NCI-H187 (cell line): ENCODE measurements at places on chromosomes 12 and 14.

DNA sequence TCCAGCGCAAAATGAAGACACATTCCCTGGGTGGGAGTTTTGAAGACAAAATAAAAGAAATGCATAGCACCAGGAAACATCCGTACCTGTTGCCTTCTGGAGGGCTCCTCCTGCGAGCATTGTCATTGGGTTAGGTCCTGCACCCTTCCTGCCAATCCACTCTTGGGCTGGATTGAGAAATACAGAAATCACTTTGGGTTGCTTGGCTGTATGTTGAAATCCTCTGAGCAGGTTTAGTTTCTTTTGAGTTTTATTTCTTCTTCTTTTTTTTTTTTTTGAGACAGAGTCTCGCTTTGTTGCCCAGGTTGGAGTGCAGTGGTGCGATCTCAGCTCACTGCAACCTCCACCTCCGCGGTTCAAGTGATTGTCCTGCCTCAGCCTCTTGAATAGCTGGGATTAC, 67.6 kb downstream of the ARF6 start:
- no peak for DNase-seq

DNA sequence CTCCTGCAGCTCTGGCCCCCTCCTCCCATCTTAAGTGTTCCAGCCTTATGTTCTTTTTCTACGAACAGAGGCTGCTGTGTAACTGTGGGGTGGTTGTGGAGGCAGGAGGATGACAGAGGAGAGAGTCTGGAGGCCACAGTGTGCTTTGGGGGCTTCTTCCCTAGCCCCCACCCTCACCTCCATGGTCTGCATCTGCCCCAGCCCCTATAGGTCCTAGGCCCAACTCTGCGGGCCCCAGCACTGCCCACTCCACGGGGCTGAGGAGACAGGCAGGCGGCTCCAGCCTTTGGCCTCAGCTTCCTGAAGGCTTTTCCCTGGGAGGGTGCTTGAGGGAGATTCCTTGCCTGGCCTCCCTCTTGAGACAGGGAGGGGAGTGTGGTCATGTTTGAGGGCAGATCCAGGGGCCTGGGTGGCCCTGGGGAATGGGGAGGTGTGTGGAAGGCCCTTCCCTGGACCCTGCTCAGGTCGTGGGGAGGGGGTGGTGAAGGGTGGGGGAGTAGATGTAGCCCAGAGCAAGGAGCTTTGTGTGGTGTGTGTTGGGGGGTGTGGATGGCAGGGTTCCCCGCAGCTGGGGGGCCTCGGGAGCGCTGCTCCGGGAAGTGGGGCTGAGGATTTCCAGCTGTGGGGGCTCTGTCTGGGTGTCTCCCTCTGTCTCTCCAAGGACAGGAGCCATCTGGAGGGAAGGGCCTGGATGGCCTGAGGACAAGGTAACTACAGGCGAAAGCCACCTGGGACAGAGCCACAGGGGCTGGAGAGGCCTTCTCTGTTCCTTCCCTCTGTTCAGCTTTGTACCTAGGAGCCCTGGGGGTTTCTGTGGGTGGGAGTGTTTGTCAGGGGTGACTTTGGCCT, 1.1 kb downstream of the SMIM41 start:
- DNase-seq = no peak

- DNase-seq = no peak
These were observed 21.3 kb downstream of the SPX start for GRCh38 chr12:21547437-21547836.

- peak; percentile 86 for DNase-seq
These were observed 41.9 kb upstream of the NCOR2 start for GRCh38 chr12:124609041-124609989.

GRCh38 chr14:94893411-94894160, 123.7 kb upstream of the GSC start:
- DNase-seq = no peak

GRCh38 chr12:118238888-118239287, 103.0 kb downstream of the PEBP1 start:
- no peak for DNase-seq

DNA sequence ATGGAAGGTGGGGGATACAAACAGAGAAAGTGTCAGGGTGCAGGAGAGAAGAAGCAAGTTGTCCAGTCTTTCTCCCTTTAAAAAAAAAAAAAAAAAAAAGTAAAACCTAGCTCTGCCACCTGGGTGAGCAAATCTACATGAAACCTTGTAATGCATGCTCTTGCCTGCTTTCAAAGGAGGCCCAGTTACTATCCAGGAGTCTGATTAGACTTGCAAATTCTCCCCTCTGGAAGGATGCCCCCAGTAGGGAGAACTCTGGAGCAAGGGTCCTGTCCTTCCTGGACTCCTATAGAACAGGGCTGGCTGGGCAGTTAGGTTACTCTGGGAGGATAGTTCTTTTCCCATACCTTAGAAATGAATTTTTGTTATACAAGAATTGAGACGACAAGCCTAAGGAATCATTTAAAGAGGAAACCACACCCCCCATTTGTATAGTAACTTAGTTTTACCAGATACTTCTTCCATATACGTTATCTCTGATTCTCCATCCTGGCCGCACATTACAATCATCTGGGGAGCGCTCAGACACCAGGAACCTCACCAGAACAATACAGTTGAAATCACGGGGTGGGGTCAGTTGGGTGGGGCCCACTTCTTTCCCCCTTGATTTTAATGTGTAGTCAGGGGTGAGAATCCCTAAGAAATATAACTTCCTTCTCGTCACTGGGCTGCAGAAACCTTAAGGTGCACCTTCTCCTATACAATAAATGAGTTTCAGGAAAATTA, 30.5 kb downstream of the RAB35 start:
- no peak for DNase-seq

DNA sequence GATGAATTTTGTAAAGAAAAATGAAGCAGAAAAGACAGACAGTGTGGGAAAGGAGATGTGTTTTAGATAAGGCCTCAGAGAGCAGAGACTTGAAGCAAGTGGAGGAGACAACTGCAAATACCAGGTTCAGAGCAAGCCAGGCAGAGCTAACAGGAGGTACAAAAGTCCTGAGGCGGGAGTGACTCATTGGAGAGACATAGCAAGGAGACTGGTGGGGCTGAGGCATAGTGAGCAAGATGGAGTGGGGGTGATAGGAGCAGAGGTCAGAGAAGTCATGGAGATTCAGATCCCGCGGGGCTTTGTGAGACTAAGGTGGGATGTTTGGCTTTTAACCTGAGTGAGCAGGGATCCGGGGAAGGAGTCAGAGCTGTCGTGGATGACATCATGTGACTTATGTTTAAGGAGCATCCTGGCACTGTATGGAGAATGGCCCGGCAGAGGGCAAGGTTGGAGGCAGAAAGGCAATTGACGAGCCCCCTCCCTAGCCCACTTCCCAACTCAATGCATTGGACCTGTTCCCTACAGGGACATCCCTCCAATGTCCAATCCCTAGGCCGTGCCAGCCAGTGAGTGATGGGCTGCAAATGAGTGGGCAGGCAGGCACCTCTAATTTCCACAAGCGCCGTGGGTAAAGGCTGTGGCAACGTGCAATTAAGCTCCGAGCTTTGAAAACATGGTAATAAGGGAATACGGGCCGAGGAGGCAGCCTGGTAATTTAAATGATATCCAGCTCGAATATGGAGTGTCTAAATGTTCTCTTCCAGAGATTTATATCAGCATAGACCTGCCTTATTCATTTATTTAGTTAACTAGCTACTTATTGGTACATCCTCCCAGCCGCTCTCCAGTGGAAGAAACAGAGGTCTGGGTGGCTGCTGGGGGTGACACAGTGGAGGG, 206.8 kb upstream of the LHX5 start:
- DNase-seq = no peak

DNA sequence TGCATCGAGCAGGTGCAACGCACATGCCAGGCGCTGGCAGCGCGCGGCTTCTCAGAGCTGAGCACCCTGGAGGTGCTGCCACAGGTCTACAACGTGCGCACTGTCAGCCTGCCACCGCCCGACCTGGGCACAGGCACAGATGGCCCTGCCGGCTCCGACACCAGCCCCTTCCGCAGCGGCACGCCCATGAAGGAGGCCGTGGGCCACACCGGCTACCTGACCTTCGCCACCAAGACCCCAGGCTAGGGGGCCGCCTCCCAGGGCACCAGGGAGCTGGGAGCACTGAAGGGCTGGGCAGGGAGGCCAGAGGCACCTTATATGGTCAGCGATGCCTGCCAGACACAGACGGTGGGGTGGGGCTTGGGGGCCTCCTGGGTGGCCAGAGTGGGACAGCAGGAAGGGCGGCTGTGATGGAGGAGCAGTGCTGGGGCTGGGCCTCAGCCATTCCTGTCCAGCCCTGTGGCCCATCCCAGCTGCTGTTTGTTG, 5.6 kb downstream of the TRMT61A start:
- no peak for DNase-seq

DNA sequence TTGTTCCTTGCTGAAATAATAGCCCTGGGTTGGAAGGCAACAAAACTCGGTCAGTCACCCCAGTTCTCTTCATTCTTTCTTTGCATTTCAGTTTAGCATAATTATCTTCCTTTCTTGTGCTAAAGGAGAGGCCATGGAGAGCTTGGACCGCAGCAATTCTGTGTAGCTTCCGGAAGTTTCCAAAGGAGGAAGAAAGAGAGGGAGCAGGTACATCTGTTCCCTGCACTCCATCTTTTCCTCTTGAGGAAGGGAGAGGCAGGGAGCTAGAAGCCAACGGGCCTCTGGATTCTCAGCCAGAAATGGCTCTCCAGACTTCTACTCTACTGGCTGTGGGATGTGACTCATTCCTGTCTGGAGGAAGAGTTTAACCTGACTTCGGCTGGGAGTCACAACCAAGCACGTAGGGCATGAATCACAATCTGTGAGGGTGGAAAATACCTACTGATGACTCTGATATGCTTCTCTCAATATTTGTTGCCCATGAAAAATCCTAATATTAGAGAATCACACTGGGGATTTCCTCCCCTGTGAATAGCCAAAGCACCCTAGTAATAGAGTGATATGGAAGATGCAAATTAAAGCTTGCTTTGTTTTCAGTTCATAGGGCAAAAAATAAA, 17.0 kb downstream of the ANO6 start:
- DNase-seq = no peak

DNA sequence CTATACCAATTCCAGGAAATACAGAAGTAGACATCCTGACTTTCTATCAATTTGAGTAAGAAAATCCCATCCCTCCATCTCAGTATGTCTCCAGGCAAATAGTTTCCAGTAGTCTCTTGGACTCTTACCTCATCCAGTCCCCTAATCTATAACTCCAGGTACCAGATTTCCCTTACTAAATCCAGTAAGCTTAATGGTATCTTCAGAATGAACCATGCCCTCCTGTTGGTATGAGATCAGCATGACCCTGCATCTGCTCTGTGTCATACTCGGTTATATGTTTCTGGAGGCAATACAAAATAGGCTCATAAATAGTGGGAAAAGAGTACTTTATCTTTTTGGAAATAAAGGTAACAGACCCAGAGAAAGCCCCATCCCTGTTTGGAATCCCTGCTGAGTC, 18.4 kb downstream of the PIGH start:
- DNase-seq = no peak

DNA sequence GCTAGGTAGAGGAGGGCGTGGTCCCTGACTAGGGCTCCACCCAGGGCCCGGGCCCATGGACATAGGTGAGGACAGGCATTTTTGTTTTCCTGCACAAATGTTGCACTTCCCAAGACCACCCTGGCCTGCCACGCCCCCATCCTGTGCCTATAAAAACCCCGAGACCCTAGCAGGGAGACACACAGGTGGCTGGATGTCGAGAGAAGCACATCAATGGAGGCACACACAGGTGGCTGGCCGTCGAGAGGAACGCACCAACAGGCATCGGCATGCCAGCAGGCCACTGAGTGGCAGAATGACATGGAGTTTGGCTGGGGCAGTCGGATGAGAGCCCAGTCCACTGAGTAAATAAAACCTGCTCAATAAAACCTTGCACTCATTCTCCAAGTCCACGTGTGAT, 157.9 kb upstream of the ABCD2 start:
- DNase-seq = no peak

DNA sequence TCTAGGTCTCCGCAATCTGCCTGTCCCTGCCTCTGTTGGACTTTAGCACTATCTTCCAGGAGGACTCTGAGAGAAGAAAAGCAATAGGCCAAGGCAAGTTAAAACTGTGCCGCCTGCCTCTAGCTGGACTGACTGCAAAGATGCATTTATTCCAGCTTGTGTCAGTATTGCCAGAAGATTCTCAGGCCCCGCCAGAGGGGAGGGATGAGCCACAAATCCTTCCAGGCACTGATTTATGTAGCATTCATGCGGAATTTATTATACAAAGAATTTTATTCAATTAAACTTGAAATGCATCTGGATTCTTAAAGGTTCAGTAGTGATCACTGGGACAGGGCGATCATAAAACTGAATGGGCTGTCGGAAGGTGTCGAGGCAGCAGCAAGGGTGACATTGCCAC, 19.8 kb downstream of the MMAB start:
- DNase-seq = no peak
